ENCODE measurements at places on chromosomes 5 and 9. TPM values are rescaled to one million over a fixed set of nuclear protein-coding genes. Genes with fewer than 3 reads are reported as not detected.
A peak's percentile ranks its signal among the peaks of the same experiment; 100 is the strongest.

DNA sequence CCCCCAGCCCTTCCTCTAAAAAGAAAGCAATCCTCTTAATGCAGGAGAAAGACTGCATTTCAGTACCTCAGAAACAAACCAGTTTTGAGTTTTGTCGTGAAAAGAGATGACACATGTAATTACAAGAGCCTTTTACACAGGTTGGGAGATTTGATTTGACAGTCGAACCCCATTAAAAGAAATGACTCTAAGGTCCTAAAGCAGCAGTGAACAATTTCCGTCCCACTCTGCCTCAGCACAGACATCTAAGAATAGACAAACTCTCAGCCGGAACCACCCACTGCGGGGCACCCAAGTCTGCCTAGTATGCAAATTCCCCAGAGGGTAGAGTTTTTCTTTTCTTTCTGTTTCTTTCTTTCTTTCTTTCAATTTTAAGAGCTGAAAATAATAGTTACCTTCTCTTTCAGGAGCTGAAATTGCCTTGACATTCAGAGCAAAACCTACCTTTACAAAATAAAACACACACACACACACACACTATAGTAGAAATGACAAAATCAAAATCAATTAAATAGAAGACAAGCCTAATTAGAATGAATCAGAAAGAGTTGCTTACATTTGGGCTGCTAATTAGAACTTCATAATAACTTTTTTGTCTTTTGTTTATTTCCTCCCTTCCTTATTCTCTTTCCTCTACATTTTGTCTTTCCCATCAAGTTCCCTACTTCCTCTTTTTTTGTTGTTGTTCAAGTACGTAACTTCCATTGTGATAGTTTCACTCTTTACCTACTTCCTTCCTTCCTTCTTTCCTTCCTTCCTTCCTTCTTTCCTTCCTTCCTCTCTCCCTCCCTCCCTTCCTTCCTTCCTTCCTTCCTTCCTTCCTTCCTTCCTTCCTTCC lies 65.1 kb downstream of the BASP1 start:
- no peak for DNase-seq

- no peak for DNase-seq
These were observed 27.0 kb upstream of the AGGF1 start for GRCh38 chr5:77003246-77003645.

DNA sequence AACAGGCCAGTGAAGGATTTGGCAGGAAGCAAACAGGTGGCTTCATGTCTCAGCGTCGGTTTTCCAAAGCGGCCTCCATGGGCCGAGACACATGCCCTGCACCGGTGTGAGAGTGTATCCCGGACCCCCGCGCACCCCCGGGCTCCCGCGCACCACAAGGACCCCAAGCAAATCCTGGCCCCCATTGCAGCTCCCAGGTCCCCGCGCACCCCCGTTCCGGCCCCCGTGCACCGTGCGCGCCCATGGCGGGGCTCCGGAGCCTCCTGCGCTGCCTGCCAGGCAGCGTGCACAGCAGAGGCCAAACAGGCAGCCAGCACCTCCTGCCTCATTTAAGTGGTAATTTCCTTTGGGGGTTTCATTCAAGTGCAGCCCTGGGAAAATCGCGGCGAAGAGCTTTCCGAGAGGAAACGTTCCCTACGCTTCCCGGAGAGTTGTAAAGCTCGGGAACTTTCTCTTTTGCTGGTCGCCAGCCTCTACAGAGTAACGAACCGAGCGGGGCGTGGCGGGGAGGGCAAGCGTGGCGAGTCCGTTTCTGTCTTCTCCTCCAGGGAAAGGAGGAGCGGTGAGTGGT lies 145.5 kb upstream of the SLC24A2 start:
- DNase-seq, result no peak

Gene IL13
- not detected for total RNA-seq

Gene NAIP
- 16.4 TPM for total RNA-seq

- no peak for DNase-seq
These were observed 12.2 kb upstream of the ELL2 start for GRCh38 chr5:95973793-95974325.

Gene KLHL9
- 29.9 TPM for total RNA-seq

GRCh38 chr5:128528637-128529255 lies 9.3 kb downstream of the FBN2 start:
- no peak for DNase-seq

Gene CDC20B
- 0.38 TPM for total RNA-seq

DNA sequence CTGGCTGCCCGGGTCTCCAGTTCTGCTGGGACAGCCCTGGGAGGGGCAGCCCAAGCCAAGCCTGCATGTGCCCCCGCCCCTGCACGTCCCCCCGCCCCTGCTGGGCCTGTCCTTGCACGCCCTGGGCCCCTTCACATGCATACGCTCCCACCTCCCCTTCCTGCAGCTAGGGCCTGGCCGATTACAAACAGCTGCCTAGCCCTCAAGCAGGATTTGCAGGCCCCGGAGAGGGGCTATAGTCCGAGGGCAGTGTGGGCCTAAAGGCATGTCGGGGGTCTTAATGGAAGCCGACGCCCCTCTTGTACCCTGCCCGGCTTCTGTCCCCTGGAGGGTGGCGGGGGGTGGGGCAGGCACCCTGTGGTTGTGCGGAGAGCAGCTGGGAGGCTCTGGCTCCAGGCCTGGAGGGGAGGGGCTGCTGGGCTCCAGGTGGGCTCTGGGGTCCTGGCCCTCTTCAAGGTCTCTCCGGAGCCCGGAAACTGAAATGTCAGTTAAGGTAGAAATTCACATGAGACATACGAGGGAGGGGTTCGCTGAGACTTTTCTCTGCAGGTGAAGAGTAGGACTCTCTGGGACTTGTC lies 16.9 kb downstream of the COL5A1 start:
- no peak for DNase-seq

Gene PTGR1
- 75.4 TPM for total RNA-seq

DNA sequence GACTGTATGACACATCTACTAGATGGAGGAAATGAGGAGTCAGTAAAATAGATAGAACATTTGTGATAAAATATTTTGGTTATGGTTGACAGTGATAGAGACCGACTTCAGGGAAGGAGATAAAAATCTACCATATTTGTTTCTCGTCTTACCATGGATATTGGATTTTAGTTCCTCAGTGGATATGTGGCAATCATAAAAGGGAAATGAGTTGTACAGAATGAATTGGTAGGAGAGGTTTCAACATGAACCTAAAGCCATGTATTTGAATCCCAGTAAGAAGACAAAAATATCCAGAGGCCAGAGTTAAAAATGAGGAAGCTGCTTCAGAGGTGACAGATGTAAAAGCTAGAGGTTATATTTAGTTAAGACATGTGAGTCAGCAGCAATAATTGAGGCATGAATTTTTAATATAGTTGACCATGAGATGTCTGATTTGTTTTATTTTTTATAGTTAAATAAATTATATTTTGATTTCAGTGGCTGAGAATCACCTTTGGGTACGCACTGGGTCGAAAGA lies 480.4 kb upstream of the TUSC1 start:
- no peak for DNase-seq

DNA sequence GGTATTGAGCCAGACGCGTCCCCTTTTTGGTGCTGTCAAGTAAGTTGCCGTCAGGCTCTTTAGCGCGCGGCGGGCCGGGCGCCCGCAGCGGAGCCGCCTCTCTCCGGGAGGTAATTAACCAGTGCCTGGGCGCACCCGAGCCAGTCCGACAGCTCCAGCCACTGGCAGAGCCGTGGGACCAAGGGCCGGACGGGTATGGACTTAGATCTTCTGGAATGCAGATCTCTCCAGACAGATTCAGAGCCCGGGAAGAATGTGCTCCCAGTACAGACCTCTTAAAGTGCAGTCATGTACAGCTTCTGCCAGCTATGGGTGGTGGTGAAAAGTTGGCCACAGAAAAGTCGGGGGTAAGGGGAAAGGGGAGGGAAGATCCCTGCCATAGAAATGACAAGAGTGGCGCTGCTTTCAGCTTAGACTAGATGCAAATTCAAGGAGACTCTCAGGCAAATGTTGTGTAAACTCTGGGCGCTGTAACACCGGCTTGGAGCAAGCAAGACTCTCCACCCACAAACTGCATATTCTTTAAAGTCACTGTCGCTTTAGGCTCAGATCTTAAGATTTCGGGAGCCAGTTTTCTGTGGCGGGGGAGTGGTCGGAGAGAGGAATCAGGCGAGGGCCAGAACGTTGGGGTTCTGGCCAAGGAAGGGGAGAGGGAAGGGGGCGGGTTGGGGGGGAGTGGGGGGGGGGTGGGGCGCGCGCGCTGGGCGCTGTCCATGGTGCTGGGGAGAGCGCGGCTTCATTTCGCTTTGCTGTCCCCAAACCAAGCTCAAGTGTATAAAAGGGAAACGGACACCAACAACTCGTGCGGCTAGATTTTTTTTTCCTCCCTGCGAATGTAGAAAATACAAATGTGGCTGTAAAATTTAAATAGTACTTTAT lies 29.2 kb downstream of the NR2F1 start:
- no peak for DNase-seq

DNA sequence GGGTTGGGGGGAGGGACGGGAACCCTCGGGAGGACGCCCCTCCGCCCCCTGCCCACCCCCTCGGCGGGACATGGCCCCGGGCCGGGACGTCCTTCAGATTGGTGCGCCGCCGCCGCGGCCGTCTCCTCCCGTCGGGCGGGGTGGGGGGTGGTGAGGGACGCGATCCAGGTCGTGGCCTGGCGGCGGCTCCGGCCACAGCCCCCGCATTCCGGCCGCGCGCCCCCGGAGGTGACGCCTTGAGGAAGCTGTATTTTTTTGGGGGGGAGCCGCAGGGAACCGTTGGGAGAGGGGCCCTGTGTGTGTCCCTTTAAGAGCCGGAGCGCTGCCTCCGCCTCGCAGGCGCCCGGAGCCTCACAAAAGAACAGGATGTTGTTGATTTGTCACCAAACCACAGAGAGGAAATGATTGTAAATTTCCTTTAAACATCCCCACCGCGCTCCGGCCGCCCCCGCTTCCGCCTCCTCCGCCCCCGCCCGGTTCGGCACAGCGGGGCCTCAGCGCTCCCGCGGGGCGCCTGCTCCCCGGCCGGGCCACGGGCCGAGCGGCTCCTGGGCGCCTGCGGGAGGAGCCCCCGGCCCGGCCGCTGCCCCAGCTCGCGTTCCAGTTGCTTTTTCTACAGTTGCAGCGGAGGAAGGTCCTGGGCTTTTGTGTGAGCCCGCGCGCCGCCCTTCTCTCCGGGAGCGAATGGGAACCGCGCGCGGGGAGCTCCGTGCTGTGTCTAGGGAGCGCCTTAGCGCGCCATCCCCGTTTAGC lies 32.1 kb upstream of the SPRY4 start:
- DNase-seq, result peak; percentile 82

GRCh38 chr5:137370096-137371071 lies 128.7 kb downstream of the SPOCK1 start:
- DNase-seq, result no peak

DNA sequence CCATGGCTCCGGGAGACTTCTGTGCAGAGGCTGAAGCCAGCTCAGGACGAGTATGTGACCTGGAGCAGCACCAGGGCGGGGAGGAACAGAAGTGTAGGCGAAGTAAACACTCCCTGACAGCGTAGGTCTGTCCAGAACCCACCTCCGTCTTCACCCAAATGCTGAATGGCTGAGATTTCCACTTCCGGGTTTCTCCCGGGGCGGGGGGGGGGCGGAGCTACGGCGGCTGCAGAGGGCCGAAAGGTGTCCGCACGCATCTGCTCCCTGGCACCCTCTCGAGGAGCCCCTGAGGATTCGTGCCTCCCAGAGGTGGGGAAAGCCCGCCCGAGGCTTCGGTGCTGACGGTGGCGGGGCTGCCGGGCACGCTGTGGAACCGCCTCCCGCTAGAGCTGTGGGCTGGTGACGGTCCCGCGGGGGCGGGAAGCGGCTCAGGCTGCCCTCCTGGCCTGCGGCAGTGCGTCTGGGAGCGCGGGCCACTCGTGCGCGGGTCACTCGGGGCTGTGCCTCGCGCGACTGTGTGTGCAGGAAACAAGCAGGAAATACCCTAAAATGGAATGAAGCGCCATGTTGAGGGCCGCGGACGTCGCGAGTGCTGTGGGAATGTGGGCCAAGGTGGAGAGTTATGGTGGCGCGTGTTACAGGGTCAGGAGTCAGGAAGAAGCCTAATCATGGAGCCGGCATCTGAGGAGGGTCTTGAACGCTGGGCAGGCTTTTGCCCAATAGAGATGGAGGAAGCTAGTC lies 1425.4 kb downstream of the FOXD4L5 start:
- DNase-seq, result no peak

Gene AHRR
- total RNA-seq, result 13.4 TPM

GRCh38 chr5:81825237-81825636 lies 74.3 kb upstream of the SSBP2 start:
- no peak for DNase-seq

DNA sequence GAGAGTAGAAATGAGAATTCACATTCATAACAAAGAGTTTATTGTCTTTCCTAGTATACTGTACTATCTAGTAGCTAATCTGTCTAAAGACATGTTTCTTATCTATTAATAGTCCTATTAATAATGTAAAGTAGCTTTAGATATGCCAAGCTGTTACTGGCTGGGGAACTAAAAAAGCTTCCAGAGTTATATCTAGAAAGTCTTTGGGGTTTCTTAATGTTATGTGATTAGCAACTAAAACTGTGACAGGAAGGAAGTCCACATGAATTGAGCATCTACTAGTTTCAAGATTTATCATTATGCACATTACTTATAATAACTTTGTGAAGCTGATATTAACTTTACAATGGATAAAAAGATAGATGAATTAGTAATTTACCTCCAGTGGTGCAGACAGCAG lies 122.7 kb upstream of the CDKN2B start:
- DNase-seq, result no peak

GRCh38 chr9:97109194-97109811 lies 70.4 kb upstream of the CTSV start:
- DNase-seq, result no peak

Gene RETREG1
- total RNA-seq, result 11.6 TPM

DNA sequence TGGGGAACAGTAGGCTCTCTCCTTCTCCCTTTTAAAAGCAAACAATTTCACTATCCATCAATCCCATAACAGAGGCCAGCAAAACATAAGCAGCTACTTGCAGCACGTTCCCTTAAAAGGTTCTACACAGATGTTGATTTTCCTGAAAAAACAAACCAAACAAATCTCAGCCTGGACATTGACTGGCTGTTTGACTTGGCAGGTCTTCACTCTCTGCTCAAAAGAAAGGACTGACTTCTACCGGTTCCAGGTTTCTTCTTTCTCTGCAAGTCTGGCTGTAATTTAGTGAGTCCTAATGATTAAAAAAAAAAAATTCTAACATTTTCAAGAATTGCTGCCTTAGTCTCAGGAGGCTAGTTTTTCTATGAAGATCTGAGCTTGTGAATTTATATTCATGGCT lies 203.1 kb upstream of the EFNA5 start:
- DNase-seq, result no peak

Gene FAXDC2
- 9.3 TPM for total RNA-seq

Gene TLX3
- total RNA-seq, result 2.1 TPM

- DNase-seq, result no peak
These were observed 13.0 kb upstream of the C9orf72 start for GRCh38 chr9:27586304-27586703.

Gene RORB
- total RNA-seq, result 1.7 TPM

DNA sequence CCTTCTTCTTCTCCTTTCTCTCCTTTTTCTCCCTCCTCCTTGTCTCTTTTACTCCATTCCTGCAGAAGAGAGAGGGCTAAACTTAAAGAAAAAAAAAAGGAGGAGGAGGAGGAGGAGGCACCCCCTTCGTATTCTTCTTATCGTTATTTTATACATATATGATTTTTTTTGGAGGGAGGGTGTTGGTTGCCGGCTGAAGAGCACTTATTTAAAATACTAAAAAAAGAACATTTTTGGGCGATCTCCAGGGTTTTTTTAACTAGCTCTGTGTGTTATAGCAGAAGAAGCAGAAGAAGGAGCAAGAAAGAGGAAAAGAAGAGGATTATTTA lies 381 bp downstream of the NR2F1 start:
- no peak for DNase-seq
